ENCODE measurements at places on chromosomes 5 and 9. TPM values are rescaled to one million over a fixed set of nuclear protein-coding genes. Genes with fewer than 3 reads are reported as not detected.
A peak's percentile ranks its signal among the peaks of the same experiment; 100 is the strongest.

GRCh38 chr5:146944764-146945616 is 66.4 kb upstream of the PPP2R2B start:
- no peak for DNase-seq

DNA sequence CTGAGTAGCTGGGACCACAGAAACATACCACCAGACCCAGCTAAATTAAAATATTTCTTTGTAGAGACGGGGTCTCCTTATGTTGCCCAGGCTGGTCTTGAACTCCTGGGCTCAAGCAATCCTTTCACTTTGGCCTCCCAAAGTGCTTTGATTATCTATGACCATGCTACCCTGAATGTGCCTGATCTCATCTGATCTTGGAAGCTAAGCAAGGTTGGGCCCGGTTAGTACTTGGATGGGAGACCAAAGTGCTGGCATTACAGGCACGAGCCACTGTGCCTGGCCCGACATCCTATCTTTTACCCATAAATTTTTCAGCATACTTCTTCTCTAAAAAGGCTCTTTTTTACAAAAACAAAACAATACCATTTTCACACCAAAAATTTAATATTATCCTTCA is 137.0 kb upstream of the LRRTM2 start:
- no peak for DNase-seq

DNA sequence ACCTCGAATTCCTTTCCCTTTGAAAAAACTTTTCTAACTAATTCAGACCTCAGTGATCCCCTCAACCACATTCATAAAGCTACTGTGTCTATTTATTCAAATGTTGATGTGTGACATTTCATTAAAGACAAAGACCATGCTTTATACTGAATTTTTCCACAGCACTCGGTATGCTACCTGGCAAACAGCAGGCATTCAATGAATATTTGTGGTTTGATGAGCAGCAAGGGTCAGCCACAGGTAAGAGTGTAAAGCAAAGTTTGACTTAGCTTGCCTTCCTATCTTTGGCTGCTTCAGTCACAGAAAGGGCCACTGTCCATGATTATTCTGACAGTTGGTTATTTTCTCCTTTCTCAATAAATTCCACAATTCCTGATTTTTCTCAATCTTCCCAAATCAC is 5.1 kb upstream of the CDC42SE2 start:
- DNase-seq = no peak

DNA sequence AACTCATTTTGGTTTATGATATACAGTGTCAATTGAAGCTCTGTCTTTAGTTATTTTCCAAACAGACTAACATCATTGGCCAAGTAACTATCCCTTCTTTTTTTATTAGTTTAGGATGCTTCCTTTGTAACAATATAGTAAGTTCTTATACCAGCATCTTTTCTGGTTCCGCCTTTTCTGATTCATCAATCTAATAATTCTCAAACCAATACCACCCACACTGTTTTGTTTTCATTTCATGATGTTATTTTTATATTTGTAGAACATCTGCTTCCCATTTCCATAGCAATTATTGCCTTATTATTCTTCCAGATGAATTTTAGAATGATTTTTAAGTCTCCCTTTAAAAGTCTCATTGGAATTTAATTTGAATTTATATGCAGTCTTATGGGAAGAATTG is 218.1 kb downstream of the RFK start:
- DNase-seq = no peak

- no peak for DNase-seq
These were observed 23.2 kb downstream of the TTF1 start for GRCh38 chr9:132383462-132383883.

DNA sequence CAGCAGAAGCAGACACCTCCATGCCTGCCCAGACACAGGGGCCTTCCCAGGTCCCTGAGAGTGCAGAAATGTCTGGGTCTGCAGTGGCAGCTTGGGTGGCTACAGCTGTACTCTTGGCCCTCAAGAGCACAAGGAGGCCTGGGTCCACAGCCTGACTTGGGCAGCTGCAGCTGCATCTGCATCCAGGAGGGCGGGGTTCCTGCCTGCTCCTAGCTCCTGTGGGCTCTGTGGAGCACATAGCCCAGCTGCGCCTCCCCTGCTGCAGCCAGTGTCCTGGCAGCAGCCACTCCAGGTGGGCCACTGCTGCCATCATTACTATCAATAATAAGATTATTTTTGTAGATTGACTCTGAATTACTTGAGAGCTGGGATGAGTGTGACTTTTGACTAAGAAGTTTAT is 162.0 kb upstream of the PTCH1 start:
- DNase-seq = no peak

GRCh38 chr5:44945743-44946142 is 137.0 kb downstream of the MRPS30 start:
- no peak for DNase-seq

GRCh38 chr9:115116421-115117284 is 1.3 kb downstream of the TNC start:
- DNase-seq = no peak

DNA sequence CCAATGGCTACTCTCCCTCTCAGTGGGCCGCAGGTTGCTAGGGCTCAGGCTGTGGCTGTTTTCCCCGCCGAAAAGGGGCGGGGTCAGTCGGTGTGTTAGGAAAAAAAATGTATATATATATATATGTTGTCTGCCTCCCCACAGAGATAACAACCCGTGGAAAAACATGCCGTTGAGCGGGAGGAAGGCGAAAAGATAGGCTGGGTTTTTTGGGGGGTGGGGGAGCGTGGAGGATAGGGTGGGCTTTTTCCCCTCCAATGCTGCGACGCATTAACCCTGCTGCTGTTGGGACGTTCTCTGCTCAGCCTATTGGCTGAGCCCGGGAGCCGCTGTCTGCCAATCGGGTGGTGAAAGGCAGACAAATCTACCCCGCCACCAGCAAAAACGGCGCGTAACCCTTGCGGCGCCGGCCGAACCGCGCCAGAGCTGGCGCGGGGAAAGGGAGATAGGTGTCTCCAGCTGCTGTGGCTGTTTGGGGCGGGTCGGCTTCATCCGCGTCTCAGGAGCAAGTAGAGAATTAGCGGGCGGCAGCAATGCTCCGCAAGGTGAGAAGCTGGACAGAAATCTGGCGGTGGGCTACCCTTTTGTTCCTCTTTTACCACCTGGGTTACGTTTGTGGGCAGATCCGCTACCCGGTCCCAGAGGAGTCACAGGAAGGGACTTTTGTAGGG is at the start of gene PCDHGC4:
TSS of gene PCDHGC4 (plus strand) at position 390 of the 671 bp plus-strand sequence. CDS start at position 534, 144 bp downstream.
- peak; percentile 12 for DNase-seq

DNA sequence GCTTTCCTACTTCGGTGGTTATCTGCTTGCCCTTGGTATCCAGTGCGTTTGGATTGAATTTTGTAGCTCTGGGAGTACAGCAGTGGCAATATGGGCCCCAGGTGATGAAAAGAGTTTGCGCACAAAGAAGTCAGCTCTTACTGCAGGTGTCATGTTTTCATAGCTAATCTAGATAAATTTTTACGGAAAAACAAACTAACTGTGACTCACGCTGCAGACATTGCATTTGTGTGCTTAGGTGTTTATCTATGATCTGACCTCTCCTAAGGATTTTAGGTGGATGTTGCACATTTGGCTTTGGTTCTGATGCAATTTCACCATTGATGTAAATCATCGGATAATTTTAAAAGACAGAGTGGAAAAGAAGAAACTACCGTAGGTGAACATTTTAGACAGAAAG is 92.1 kb downstream of the VCAN start:
- no peak for DNase-seq

Gene SPINK6
- total RNA-seq = not detected

Gene MOB3B
- 1.3 TPM for total RNA-seq

Gene DRD1
- not detected for total RNA-seq

Gene DAPK1
- total RNA-seq = 28.9 TPM

Gene S100Z
- 1.9 TPM for total RNA-seq

Gene WNK2
- 0.70 TPM for total RNA-seq

Gene DOCK8
- 199 TPM for total RNA-seq
